ENCODE measurements at places on chromosomes 1 and 21.

DNA sequence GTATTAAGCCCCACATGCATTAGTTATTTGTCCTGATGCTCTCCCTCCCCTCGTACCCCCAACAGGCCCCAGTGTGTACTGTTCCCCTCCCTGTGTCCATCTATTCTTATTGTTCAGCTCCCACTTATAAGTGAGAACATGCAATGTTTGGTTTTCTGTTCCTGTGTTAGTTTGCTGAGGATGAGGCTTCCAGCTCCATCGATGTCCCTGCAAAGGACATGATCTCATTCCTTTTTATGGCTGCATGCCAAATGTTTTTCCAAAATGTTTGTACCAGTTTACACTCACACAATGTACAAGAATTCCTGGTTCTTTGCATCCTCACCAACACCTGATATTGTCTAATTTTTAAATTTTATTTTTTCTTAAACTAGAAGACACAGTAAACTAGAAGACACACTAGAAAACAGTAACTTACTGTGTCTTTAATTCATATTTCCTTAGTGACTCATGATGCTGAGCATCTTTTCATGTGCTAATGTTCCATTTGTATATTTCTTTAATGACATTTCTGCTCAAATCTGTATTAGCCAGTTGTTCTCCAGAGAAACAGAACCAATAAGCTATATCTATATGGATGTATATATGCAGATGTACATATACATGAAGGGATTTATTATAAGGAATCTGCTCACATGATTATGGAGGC lies 19.4 kb upstream of the USP1 start:
- H3K27ac ChIP-seq, result no peak overlapping the region
- H3K27me3 ChIP-seq, result peaks cover 2% of the 10 kb centered on the region
- H3K4me1 ChIP-seq, result no peaks in the 10 kb centered on the region
- no peak overlapping the region for H3K4me3 ChIP-seq
- H3K36me3 ChIP-seq, result no peaks in the 10 kb centered on the region

DNA sequence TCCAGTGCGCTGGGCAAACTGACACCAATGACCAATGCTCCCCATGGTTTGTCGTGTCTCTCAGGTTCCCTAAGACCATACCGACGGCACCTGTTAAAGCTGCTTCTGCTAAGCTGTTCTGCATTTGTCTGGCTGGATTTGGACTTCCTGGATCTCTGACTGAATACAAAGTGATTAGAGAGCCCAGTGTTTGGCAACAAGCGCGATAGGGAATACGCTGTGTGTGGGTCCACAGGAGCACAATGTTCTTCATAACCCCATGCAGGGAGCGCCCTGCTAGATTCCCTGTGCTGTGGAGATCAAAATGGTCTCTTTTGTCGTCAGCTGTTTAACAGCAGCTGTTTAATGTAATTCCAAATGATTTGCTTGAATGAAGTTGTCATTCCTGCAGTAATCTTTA lies 26.0 kb upstream of the ESRRG start:
- H3K36me3 ChIP-seq, result no peaks in the 10 kb centered on the region
- no peak overlapping the region for H3K4me3 ChIP-seq
- H3K27ac ChIP-seq, result no peak overlapping the region
- no peak for DNase-seq
- no peaks in the 10 kb centered on the region for H3K4me1 ChIP-seq

DNA sequence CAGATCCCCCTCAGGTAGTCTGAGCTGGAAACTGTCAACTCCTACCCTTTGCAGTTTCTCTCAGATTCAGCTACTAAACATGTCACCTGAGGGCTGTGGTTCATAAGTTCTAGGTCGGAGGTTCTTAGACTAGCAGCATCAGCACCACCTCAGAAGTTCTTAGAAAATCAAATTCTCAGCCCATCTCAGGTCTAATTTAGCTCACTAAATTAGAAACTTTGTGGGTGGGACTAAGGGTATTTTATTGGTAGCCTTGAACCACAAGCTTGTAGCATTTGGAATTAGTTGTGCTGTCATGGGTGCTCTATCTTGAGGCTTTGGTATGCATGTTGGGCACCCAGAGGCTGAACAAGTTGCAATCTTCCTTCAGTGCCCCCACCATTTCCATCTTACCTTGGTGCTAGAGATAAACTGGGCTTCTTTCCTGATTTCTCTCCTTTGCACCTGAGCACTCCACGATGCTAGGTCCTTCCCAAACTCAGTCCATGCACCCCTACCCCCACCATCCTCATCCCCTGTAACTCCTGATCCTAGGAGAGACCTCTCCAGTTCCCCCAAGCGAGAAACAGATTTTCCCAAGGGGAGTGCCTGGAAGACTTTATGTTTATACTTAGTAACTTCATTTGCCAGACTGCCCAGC lies 54.2 kb downstream of the S1PR1 start:
- no peaks in the 10 kb centered on the region for H3K36me3 ChIP-seq
- no peak for DNase-seq
- no peak overlapping the region for H3K4me3 ChIP-seq
- peak overlapping the region; percentile 45 for H3K27ac ChIP-seq
- H3K27me3 ChIP-seq, result no peaks in the 10 kb centered on the region

- H3K36me3 ChIP-seq, result no peaks in the 10 kb centered on the region
- no peak overlapping the region for H3K27ac ChIP-seq
- H3K27me3 ChIP-seq, result no peaks in the 10 kb centered on the region
- DNase-seq, result no peak
Measured at GRCh38 chr1:163697137-163697536, 375.4 kb downstream of the NUF2 start.

DNA sequence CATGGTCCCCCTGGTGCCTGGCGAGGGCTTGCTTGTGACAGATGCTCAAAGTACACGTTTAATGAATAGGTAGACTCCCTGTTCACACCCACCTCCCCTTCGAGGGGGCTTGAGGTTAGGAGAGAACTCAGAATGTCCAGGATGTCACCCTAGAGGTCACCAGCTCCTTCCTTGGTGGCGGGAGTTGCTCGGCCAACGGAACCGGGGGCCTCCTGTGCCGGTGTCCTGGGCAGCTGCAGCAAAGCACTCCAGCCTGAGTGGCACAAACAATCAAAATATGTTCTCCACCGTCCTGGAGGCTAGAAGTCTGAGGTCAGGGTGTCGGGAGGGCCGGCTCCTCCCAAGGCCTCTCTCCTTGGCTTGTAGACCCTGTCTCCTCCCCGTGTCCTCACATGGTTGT lies 71.0 kb downstream of the AJAP1 start:
- no peak for DNase-seq
- no peaks in the 10 kb centered on the region for H3K27me3 ChIP-seq
- H3K4me3 ChIP-seq, result no peak overlapping the region
- no peaks in the 10 kb centered on the region for H3K36me3 ChIP-seq
- H3K4me1 ChIP-seq, result no peaks in the 10 kb centered on the region
- H3K27ac ChIP-seq, result no peak overlapping the region

DNA sequence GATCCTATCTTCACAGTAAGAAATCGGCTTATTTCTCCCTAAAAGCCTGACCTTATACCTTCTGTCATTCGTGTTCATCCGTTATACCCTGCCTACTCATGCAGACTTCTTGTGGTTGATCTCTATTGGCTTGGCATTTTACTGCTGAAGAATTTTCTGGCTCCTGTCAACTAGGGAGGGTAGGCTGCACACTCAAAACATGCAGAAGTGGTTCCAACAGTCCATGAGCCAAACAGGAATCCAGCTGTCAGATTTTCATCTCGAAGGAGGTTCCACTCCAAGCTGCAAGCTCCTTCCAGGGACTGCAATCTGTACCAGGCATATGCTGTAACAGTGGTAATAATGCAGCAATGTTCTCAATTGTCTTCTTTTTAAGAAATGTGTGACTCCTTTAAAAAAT lies 10.1 kb downstream of the DNAJC11 start:
- H3K36me3 ChIP-seq, result no peaks in the 10 kb centered on the region
- no peak overlapping the region for H3K4me3 ChIP-seq
- no peaks in the 10 kb centered on the region for H3K27me3 ChIP-seq
- no peak overlapping the region for H3K27ac ChIP-seq
- peaks cover 11% of the 10 kb centered on the region for H3K4me1 ChIP-seq

DNA sequence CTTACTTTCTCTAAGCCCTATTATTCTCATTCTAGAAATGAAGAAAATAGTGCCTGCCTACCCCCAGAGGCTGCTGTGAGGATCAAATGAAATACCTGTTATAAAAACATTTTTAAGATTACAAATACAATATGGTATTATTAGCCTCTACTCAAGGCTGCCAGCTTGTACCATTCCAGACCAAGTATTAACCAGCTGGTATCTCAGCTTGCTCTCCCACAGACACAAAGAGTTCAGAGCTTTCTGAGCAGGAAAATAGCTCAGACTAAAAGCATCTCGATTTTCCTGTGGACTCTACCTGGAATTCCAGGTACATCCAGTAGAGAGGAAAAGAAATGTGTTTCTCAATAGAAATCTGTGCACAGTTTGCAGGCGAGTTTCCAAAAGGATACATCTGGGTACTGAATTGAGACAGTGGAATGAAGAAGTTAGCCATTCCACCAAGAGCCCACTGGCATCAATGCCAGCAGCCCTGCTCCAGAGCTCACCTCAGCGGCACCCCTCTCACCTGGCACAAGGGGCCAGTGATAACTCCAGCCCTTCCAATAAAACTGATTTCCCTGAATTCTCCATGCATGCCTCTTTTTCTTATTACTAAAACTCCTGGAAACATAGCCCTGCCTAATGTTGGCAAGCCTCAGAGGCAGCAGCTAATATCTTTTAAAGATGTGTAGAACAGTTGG lies 31.0 kb downstream of the TGFBR3 start:
- no peaks in the 10 kb centered on the region for H3K27me3 ChIP-seq
- DNase-seq, result no peak
- H3K4me1 ChIP-seq, result peaks cover 15% of the 10 kb centered on the region
- no peaks in the 10 kb centered on the region for H3K36me3 ChIP-seq
- no peak overlapping the region for H3K4me3 ChIP-seq

DNA sequence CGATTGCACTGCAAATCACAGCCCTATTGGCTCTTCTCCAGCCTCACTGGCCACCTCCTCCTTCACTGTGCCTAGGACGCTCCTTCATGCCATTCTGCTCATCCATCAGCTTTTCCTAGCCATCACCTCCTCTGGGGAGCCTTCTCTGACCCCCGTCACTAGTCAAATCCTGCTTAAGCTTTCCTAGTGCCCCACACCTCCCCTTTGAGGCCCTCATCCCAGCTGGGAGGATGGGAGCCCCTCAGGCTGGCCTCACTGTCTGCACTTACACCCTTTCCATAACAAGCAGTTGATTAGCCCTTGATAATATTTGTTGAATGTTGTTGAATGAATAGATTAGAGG lies 50.7 kb downstream of the KLHDC7A start:
- no peaks in the 10 kb centered on the region for H3K27me3 ChIP-seq
- no peaks in the 10 kb centered on the region for H3K36me3 ChIP-seq
- no peak for DNase-seq
- H3K4me1 ChIP-seq, result no peaks in the 10 kb centered on the region

- H3K4me3 ChIP-seq, result no peak overlapping the region
- H3K27me3 ChIP-seq, result no peaks in the 10 kb centered on the region
- peak; percentile 49 for DNase-seq
- H3K27ac ChIP-seq, result no peak overlapping the region
Measured at GRCh38 chr21:25456672-25457071, 150.6 kb downstream of the MRPL39 start.

- no peaks in the 10 kb centered on the region for H3K4me1 ChIP-seq
- no peak overlapping the region for H3K4me3 ChIP-seq
Measured at GRCh38 chr21:31408301-31409088, 64.4 kb upstream of the TIAM1 start.

DNA sequence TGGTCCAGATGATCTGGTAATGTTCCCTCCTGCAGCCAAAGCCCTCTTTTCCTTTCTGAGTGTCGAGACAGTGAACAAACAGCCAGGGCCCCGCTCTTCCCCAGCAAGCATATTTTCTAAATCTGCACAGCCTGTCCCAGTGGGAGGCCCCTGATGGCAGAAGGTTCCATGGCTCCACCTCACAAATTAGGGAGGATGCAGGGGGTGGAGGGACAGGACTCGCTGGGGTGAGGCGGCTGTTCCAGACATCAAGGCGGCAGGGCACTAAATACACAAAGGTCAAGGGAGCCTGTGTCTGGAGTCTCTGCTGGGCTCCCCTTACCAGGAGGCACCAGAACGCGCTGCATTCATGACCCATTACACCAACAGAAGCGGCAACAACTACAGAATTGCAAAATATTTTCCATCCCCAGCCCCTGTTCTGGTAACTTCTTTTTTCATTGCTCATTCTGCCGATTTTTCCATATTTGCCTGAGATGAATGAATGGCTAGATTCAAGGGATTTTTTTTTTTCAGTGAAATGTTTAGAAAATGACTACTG lies 27.0 kb upstream of the PRELP start:
- H3K27ac ChIP-seq, result no peak overlapping the region
- no peak for DNase-seq
- no peaks in the 10 kb centered on the region for H3K4me1 ChIP-seq
- no peak overlapping the region for H3K4me3 ChIP-seq
- H3K36me3 ChIP-seq, result no peaks in the 10 kb centered on the region
- peaks cover 31% of the 10 kb centered on the region for H3K27me3 ChIP-seq

DNA sequence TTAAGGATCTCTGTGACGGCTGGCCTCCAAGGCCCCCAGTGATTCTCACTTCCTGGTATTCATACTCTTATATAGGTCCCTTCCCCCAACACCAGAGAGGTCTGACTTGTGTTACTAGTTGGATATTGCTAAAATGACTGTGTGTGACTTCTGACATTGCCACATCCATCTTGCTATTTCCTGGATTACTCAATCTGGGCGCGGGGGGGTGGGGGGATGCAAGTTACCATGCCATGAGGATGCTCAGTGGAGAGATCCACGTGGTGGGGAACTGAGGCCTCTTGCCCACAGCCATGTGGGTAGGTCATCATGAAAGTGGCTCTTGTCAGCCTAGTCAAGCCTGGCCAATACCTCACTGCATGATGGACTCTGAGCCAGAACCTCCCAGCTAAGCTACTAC lies 117.0 kb downstream of the UBE2U start:
- no peak overlapping the region for H3K27ac ChIP-seq
- H3K27me3 ChIP-seq, result no peaks in the 10 kb centered on the region
- H3K4me1 ChIP-seq, result peaks cover 8% of the 10 kb centered on the region
- peak; percentile 24 for DNase-seq
- H3K36me3 ChIP-seq, result no peaks in the 10 kb centered on the region
- no peak overlapping the region for H3K4me3 ChIP-seq

GRCh38 chr1:45122724-45123123 lies 83.7 kb downstream of the ZSWIM5 start:
- no peaks in the 10 kb centered on the region for H3K36me3 ChIP-seq
- H3K27ac ChIP-seq, result no peak overlapping the region
- no peaks in the 10 kb centered on the region for H3K4me1 ChIP-seq
- no peak for DNase-seq
- H3K27me3 ChIP-seq, result no peaks in the 10 kb centered on the region

DNA sequence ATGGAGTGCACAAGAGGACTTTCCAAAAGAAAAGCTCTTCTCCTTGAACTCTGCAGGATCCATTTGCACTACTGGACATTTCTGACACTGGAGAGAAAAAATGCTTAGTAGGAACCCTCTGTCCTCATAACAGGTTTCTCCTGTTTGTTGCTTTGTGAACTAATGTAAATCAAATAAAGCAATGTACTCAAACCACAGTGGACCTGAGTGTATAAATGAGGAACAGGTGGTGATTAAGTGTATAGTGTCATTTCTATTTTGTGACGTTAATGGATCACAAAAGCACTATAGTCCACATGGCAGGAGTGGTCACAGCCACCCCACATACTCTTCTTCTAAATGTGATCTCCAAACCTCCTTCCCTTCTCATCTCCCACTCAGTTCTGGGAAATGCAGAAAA lies 268.4 kb upstream of the DUSP10 start:
- H3K27ac ChIP-seq, result no peak overlapping the region
- H3K36me3 ChIP-seq, result no peaks in the 10 kb centered on the region
- no peaks in the 10 kb centered on the region for H3K27me3 ChIP-seq
- DNase-seq, result no peak
- no peak overlapping the region for H3K4me3 ChIP-seq
